Upper lobe of left lung (tissue), 6 donors: ENCODE measurements at places on chromosomes 4 and X. TPM values are rescaled to one million over a fixed set of nuclear protein-coding genes. Genes with fewer than 3 reads are reported as not detected.

GRCh38 chr4:6682862-6683590 is 10.7 kb upstream of the S100P start:
- H3K27ac ChIP-seq, result no peak overlapping the region
- H3K36me3 ChIP-seq, result peaks cover 3% of the 10 kb centered on the region
- DNase-seq, result no peak
- H3K4me1 ChIP-seq, result peaks cover 3% of the 10 kb centered on the region
- no peak overlapping the region for H3K4me3 ChIP-seq
- H3K27me3 ChIP-seq, result no peaks in the 10 kb centered on the region

DNA sequence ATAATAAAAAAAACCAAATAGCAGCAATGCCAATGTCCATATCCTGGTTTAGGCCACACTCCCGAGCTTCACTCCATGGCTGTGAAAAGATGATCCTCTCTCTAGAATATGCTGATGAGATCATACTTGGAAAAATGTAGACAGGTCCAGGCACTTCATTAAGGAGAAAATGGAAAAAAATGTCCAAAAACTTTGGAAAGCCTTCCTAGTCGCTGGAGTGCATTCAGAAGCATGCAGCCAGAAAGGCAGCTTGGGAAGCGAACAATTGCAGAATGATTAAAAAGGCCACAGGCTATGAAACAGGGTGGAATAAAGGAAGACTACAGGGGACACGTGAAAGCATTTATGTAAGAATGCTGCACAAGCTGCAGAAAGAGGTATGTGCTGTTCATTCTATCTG is 165.6 kb upstream of the HCCS start:
- no peaks in the 10 kb centered on the region for H3K4me1 ChIP-seq
- no peak for DNase-seq
- no peaks in the 10 kb centered on the region for H3K36me3 ChIP-seq
- no peaks in the 10 kb centered on the region for H3K27me3 ChIP-seq

DNA sequence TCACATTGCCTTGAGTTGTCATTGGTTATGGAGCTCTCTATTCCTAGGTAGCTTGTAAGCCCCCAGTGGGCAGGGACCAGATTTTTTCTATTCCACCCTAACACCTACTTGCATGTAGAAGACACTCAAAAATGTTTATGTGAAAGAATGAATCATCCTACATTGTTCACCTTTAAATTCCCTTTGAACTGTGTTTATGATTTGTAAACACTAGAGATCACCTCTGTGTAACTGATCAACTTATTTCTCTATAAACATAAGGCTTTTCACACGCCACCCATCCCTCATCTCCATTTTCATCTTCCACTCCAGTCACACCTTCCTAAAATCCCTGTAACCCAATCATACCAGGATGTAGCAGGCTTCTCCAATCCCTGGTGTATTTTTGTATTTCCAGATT is 142.6 kb upstream of the LEF1 start:
- H3K27me3 ChIP-seq, result no peaks in the 10 kb centered on the region
- no peaks in the 10 kb centered on the region for H3K36me3 ChIP-seq
- H3K4me1 ChIP-seq, result no peaks in the 10 kb centered on the region

DNA sequence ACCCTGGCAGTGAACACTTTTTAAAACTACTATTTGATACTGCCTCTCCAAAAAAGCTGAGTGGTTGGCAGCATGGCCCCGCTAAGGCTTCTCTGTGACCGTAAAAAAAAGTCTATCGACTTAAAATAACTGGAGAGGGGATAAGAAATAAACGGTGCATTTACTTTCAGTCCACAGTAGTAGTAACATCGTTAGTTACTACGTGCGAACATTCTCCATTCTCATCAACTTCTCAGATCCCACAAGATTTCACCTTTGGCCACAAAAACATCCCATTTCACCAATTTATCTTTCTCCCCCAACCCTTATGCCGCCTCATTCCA is 524 bp upstream of the EXOSC9 start:
- peaks cover 31% of the 10 kb centered on the region for H3K36me3 ChIP-seq
- no peak for DNase-seq
- H3K27me3 ChIP-seq, result no peaks in the 10 kb centered on the region
- H3K4me1 ChIP-seq, result peaks cover 9% of the 10 kb centered on the region
- H3K27ac ChIP-seq, result peak overlapping the region; percentile 94

DNA sequence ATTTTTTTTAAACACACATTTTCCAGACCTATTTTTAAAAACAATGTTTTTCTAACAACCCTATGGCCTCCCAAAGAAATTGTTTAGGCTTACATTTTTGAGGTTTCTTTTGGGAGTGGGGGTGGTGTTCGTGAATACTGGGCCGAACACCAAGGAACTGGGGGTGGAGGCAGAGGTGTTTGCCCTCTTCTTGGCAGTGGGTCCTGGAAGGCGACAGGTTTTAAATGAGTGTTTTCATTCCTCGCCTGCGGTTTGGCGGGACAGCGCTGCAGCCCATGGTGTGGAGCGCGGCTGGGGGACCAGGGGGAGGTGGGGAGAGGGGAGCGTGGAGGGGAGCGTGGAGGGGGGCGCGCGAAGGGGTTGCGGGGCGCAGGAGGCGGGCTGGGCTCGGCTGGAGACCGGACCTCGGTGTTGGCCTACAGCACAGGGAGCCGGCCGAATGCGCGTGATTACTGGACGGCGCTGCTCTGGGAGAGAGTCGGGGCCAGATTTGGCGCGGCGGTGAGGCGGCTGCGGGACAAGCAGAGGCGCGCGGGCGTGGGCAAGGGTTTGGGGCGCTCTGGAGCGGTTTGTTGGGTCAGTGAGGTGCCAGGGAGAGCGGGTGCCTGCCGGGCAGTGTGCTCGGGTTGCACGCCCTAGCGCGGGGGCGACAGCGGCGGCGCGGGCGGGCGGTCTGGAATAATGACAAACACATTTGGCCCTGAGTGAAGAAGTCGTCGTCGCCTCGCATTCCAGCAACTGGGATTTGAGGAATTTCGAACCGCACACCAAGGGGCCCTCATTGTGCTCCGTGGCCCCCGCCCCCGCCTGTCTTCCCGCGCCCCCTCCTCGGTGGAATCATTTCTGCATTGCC is 764 bp downstream of the PDGFRA start:
- H3K27me3 ChIP-seq, result peaks cover 77% of the 10 kb centered on the region
- H3K4me1 ChIP-seq, result peaks cover 65% of the 10 kb centered on the region
- no peak overlapping the region for H3K4me3 ChIP-seq
- no peaks in the 10 kb centered on the region for H3K36me3 ChIP-seq

DNA sequence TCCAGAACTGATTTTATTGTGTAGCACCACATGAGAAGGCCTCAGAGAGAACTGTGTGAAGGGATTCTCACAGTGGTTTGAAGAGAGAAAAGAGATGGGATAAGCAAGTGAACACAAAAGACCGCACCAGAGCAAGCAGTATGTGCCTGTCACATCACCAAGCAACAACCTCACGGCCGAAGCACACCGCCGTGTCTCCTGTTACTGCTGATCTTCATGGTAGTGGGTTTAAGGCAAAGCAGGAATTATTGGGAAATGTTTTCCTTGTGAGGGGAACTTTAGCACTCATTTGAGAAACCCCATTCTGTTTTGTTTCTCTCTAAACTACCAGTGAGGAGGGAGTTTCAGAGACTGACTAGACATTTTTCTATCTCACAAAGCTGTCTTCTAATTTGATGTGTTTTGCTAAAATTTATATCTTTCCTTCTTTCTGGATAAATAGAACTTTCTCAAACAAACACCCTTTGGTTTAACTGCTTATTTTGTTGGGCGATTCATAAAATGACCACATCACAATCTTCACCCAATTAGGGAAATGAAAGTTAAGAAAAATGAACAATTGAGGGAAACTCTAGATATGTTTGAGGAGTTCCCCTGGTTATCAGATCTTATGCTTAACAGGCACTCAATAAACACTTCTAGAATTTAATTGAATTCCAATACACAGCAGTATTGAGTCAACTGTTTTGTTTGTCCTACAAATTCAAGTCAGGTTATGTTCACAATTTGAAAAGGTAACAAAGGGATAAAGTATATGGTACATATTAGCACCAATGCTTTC is 16.5 kb downstream of the SH3KBP1 start:
- H3K4me3 ChIP-seq, result no peak overlapping the region
- H3K27ac ChIP-seq, result no peak overlapping the region
- peaks cover 4% of the 10 kb centered on the region for H3K4me1 ChIP-seq
- DNase-seq, result no peak

DNA sequence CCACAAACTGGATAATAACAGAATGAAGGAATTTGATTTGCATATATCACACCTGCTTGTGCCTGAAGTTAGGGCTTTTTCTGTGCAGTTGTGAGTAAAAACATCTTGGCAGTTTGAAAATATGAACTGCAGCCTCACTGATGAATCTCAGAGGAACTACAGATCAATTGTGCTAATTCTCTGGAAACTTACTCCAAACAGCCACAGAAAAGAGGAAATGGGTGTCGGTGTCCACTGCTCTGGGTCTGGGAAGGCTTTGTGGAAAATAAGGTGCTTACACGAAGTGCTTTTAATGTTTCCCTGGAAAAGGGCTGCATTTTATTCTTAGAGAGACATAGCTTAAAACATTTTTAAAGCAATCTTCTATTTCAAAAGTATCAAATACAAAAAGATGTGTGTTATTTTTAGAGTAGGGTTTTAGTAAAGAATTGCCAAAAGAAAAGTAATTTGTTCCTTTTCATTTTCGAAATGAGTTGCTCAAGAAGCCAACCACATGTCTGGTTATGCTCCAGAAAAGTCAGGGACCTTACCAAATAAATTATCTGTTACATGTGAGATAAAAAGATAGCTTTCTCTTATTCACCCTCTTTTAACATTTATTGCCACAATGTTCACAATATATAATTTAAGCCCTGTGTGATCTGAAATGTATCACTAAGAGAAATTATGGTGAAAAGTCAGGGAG is 240.1 kb downstream of the FRAS1 start:
- no peaks in the 10 kb centered on the region for H3K27me3 ChIP-seq
- no peaks in the 10 kb centered on the region for H3K36me3 ChIP-seq
- H3K4me3 ChIP-seq, result no peak overlapping the region
- DNase-seq, result no peak

DNA sequence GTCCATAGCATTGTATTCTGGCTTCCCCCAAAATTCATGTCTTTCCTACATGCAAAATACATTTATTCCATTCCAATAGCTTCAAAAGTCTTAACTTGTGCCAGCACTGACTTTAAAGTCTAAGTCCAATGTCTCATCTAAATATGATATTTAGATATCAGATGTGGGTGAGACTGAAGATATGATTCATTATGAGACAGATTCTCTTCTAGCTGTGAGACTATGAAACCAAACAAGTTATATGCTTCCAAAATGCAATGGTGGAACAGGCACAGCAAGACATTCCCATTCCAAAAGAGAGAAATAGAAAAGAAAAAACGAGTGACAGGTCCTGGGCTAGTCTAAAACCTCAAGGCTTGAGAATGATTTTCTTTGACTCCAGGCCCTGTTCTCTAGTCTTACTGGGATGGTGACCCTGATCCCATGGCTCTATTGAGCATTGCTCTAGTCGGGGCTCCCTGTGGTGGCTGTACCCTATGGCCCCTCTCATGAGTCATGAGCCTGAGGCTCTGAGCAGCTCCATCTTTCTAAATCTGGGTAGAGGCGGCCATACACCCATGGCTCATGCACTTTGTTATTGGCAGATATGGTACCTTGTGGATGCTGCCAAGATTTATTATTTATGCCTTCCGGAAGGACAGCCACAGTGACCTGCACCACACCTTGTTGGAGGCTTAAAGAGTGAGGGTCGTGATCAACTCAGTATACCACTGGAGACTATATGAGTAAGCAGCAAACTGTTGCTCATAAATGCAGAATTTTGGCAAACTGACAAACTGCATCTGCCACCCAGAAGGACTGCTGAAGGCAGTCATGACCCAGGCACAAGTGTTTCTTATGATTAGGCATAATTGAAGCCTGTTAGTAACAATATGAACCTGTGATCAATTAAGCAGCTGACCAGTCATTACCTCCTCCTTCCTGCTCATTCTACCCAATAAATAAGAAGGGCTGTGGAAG is 38.5 kb upstream of the BOD1L1 start:
- H3K27me3 ChIP-seq, result no peaks in the 10 kb centered on the region
- DNase-seq, result no peak
- no peaks in the 10 kb centered on the region for H3K36me3 ChIP-seq
- H3K27ac ChIP-seq, result no peak overlapping the region
- H3K4me3 ChIP-seq, result no peak overlapping the region

Gene TSPYL2
- total RNA-seq, result 33.4 TPM
